ENCODE measurements at places on chromosomes 4 and X.

DNA sequence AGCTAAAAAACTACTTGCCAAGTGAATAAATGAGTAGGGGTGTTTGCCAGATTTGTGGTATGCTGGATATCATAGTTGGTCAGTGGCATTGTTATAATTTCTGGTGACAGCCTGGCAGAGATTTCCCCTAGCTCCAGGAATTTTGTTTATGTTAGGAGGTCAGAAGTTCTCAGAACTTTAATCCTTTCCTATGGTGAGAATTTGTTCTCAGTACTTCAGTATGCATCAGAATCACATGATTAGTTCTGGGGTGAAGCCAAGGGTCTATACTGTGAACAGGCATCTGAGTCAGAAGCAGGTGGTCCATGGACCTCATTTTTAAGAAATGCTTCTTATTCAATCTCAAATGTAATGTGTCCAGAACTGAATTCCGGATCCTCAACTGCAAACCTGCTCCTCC, 10.5 kb downstream of the RASSF6 start:
- no peak for DNase-seq
- no peaks in the 10 kb centered on the region for H3K27me3 ChIP-seq
- no peaks in the 10 kb centered on the region for H3K4me1 ChIP-seq
- H3K27ac ChIP-seq, result no peak overlapping the region

DNA sequence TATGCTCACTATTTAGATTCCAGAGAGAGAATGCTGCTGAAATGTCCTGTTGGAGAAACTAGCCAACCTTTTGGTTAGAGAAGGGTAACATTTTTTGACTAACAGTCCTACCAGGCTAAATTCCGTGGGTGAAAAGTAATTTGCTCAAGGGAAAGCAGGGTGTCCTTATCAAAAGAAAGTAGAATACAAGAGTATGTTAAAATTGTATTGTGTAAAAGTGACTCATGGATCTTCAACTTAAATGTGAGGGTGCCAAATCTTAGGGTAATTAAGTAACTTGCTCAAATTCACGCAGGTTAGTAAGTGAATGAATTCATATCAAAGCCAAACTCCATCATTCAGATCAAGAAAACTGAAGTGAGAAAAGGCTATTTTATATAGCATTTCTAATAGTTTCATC, 81.7 kb downstream of the PCDH7 start:
- H3K27ac ChIP-seq, result no peak overlapping the region
- H3K36me3 ChIP-seq, result no peaks in the 10 kb centered on the region
- H3K4me3 ChIP-seq, result no peak overlapping the region
- DNase-seq, result no peak

- H3K27ac ChIP-seq, result no peak overlapping the region
- no peaks in the 10 kb centered on the region for H3K36me3 ChIP-seq
- H3K4me1 ChIP-seq, result no peaks in the 10 kb centered on the region
- DNase-seq, result no peak
Measured at GRCh38 chr4:75908555-75908954, 6.3 kb upstream of the PPEF2 start.

- no peaks in the 10 kb centered on the region for H3K36me3 ChIP-seq
- H3K27ac ChIP-seq, result no peak overlapping the region
- DNase-seq, result no peak
- H3K4me3 ChIP-seq, result no peak overlapping the region
- H3K4me1 ChIP-seq, result no peaks in the 10 kb centered on the region
Measured at GRCh38 chrX:19557822-19558221, 42.5 kb upstream of the MAP3K15 start.

DNA sequence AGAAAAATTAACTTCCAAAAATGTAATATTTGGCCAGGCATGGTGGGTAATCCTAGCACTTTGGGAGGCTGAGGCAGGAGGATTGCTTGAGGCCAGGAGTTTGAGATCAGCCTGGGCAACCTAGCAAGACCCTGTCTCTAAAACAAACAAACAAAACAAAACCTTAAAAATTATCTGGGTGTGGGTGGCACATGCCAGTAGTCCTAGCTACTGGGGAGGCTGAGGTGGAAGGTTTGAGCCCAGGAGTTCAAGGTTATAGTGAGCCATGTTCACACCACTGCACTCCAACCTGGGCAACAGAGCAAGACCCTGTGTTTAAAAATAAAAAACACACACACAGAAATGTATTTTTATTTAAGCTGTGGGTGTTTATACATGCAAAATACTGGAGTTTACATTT, 12.0 kb downstream of the FAM120C start:
- peaks cover 31% of the 10 kb centered on the region for H3K36me3 ChIP-seq
- no peak overlapping the region for H3K4me3 ChIP-seq
- no peak for DNase-seq

DNA sequence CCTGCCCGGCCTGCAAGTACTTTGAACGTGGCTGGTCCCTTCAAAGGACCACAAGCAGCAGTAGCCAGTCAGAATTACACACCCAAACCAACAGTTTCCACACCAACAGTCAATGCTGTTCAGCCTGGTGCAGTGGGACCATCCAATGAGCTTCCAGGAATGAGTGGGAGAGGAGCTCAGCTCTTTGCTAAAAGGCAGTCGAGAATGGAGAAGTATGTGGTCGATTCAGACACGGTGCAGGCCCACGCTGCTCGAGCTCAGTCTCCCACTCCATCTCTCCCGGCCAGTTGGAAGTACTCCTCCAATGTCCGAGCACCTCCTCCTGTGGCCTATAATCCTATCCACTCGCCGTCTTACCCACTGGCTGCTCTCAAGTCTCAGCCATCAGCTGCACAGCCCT, 104.4 kb upstream of the MYOZ2 start:
- no peaks in the 10 kb centered on the region for H3K36me3 ChIP-seq
- H3K4me3 ChIP-seq, result no peak overlapping the region
- no peak overlapping the region for H3K27ac ChIP-seq
- peaks cover 10% of the 10 kb centered on the region for H3K27me3 ChIP-seq

GRCh38 chrX:107827852-107828251, 2.2 kb downstream of the MID2 start:
- H3K36me3 ChIP-seq, result no peaks in the 10 kb centered on the region
- no peaks in the 10 kb centered on the region for H3K27me3 ChIP-seq
- DNase-seq, result no peak
- no peak overlapping the region for H3K27ac ChIP-seq
- no peaks in the 10 kb centered on the region for H3K4me1 ChIP-seq
- H3K4me3 ChIP-seq, result no peak overlapping the region

DNA sequence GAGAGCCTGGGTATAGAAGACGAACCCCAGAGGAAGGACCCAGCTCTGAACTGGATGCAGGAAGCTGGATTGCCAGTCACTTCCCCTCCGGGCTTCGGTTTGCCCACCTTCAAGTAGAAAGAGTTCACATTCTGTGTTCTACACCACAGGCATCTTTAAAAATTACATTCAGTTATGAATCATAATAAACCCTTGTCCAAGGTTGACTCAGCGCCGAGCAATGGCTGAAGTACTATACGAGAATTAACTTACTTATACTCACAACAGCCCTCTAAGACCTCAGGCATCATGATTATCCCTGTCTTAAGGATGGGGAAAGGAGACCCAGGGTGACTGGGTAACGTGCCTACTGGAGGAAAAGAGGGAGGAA, 72.5 kb downstream of the EVC2 start:
- H3K4me3 ChIP-seq, result no peak overlapping the region
- no peak overlapping the region for H3K27ac ChIP-seq
- DNase-seq, result no peak
- H3K27me3 ChIP-seq, result no peaks in the 10 kb centered on the region
- H3K36me3 ChIP-seq, result no peaks in the 10 kb centered on the region
- no peaks in the 10 kb centered on the region for H3K4me1 ChIP-seq

- H3K36me3 ChIP-seq, result no peaks in the 10 kb centered on the region
- H3K27me3 ChIP-seq, result no peaks in the 10 kb centered on the region
- no peak overlapping the region for H3K27ac ChIP-seq
- peak; percentile 24 for DNase-seq
- peak overlapping the region; percentile 87 for H3K4me3 ChIP-seq
- H3K4me1 ChIP-seq, result no peaks in the 10 kb centered on the region
Measured at GRCh38 chrX:102154900-102155805, 624 bp downstream of the BEX5 start.

DNA sequence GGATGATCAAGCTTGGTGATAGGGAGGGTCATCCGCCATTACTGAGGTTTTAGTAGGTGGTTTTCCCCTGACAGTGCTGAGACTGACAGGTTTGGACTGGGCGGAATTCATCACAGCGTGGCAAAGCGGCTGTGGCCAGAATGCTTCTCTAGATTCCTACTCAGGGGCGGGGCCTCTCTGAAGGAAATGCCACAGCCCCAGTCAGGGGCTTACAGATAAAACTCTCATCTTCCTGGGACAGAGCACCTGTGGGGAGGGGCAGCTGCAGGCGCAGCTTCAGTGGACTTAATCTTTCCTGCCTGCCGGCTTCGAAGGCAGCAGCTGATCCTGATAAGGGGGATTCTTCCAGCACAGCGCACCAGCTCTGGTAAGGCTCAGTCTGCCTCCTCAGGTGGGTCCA, 316.7 kb downstream of the RPA4 start:
- no peak for DNase-seq
- H3K27ac ChIP-seq, result no peak overlapping the region
- H3K36me3 ChIP-seq, result no peaks in the 10 kb centered on the region
- H3K27me3 ChIP-seq, result no peaks in the 10 kb centered on the region

- H3K4me3 ChIP-seq, result no peak overlapping the region
- no peak overlapping the region for H3K27ac ChIP-seq
- H3K27me3 ChIP-seq, result no peaks in the 10 kb centered on the region
- no peak for DNase-seq
- no peaks in the 10 kb centered on the region for H3K36me3 ChIP-seq
Measured at GRCh38 chrX:40933706-40934425, 151.4 kb upstream of the USP9X start.

DNA sequence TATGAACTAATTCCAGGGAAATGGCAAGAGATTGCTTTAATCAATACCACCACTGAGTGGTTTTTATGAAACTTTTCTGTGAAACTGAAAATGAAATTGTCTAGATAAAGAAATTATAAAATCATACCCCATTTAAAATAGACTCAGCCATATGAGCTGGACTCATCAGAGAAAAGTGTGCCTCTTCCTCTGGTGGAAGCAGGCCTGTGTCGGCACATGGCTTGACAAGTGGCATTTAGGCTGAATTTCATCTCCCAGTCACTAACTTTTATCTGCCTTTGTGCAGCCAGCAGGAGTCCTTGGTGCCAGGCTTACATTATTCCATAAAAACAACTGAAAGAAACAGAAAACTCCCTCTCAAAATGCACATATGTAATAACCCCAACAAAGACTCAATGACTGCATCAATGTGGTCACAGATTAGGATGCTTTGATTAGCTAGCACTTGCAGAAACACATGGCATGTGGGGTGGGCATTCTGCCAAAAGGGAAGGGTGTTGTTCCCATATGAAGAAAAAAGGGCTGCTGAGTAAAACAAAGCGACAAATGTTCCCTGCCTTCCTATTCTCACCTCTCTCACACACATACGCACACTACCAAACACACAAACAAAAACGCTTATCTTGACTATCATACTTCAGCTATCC, 232.3 kb downstream of the PABPC4L start:
- H3K36me3 ChIP-seq, result no peaks in the 10 kb centered on the region
- no peak overlapping the region for H3K27ac ChIP-seq
- H3K27me3 ChIP-seq, result no peaks in the 10 kb centered on the region
- H3K4me3 ChIP-seq, result no peak overlapping the region
- H3K4me1 ChIP-seq, result no peaks in the 10 kb centered on the region

DNA sequence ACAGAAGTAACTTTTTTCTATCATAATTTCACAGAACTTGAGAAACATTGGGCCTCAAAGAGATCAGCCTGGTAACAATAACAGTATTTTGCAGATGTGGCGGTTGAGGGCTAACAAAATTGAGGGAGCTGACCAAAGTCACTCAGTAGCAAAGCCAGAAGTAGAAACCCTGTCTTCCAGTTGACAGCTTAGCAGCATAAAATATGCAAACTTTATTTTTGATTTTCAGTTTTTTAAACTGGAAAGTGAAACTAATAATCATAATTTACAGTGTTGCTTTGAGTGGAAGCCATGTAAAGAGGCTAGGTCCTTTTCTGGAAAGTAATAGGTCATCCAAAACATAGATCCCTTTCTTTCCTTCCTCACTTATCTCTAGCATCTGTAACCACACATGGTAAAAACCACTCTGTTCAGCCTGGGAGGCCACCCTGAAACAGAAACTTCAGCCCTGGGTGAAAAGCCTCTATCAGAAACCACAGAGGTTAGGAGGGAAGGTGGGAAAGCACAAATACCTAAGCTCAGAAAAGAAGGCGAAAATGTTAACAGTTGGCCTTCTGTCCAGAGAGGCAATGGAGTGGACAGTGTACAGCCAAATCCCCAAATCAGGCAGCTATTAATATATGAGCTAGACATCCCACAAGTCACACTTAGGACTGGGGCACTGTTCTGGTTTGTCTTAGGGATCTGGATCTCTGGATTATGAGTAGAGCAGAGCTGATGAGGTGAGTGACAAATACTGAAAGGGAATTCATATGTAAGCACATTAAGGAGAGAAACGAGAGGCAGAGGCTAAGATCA, 61.1 kb upstream of the ARSJ start:
- no peak overlapping the region for H3K4me3 ChIP-seq
- H3K36me3 ChIP-seq, result no peaks in the 10 kb centered on the region
- no peak overlapping the region for H3K27ac ChIP-seq
- H3K4me1 ChIP-seq, result no peaks in the 10 kb centered on the region
- no peak for DNase-seq

GRCh38 chr4:118351851-118352827, 664 bp downstream of the PRSS12 start:
- H3K4me3 ChIP-seq, result peak overlapping the region; percentile 45
- H3K27ac ChIP-seq, result no peak overlapping the region
- peak; percentile 35 for DNase-seq
- peaks cover 19% of the 10 kb centered on the region for H3K27me3 ChIP-seq
- peaks cover 2% of the 10 kb centered on the region for H3K4me1 ChIP-seq

All from neuronal stem cell (in vitro differentiated cells).